ENCODE measurements at places on chromosomes 13 and 19.
A peak's percentile ranks its signal among the peaks of the same experiment; 100 is the strongest.

DNA sequence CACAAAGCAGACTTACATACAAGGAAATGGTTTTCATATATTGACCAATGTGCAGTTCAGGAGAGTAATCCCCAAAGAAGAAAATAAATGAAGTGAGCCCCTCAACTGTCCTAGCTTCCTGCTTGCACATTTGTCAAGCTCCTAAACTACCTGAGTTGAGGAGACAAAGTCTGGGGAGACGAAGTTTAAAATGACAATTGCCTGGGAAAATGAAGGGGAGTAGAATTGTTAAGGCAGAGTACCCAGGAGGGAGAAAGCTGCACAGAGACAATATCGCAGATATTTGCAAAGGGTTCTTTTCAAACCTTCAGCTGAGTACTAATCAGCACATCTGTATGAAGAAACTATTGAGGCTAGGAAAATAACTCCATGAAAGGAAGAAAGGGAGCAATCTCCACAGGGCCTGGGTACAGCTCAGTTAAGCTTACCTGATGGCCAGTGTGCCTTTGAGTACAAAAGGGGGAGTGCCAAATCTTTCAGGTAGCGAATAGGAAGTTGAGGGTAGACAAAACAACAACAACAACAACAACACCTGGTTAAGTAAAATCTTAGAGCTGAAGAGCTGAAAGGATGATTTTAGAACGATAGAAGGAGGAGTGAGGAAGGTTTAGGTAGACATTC, 1700.1 kb upstream of the PRR20A start:
- DNase-seq = no peak

DNA sequence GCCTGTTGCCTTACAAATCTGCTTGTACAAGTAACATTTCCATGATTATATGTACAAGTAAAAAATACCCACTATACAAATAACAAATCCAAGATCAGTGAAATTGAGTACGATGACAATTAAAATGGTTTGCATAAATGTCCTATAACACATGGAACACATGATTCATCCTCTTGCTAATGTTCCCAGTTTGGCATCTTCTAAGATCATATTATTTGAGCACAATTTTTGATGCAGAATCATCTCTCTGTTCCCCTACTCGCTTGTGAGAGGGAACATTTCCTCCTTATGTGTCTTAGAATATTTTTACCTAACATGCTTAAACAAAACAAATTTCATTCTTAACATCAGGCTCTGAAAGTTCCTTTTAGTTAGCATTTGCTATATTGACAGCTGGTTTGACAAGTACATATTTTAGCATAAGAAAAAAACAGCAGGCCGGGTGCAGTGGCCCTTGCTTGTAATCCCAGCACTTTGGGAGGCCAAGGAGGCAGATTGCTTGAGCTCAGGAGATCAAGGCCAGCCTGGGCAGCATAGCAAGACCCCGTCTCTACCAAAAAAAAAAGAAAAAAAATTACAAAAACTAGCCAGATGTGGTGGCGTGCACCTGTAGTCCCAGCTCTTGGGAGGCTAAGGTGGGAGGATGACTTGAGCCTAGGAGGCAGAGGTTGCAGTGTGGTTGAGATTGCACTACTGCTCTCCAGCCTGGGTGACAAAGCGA, 14.2 kb downstream of the ZNF331 start:
- no peak for DNase-seq

DNA sequence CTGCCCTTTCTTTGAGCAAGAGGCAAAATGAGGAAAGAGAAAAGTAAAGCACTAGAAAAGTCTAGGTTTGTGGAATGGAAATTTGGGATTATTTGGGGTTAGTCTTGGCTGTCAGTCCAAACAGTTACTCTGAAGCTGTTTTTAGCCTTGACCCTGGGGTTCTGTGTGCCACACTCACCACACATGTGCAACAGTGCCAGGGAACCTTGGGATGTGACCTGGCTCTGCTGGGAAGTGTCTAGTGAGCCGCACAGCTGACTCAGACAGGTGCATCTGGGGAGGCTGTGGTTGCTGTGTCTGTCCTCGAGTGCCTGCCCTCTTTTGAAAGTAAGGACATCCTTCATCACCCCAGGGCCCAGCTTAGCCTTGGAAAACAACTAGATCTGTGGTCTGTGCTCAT, 15.8 kb downstream of the MICOS13 start:
- DNase-seq = no peak

DNA sequence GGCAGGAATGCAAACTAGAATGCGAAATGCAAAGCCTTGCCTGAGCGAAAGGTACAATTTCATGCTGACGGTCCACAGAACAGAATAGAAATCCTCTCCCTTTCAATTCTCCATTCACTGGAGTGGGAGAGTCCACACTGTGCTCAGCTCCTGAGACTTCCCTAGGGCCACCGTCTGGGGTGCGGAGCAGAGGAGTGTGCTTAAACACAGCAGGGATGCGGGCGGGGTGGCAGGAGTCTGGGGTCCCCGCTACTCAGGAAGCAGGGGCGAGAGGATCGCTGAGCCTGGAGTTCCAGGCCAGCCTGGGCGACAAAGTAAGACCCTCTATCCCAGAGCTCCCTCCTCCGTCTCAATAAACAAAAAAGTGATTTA, 552 bp upstream of the ZNF816 start:
- DNase-seq = no peak

- peak; percentile 37 for DNase-seq
Measured at GRCh38 chr19:41548954-41549688, 26.8 kb upstream of the CEACAM21 start.

- DNase-seq = no peak
Measured at GRCh38 chr19:3098515-3099346, 4.6 kb downstream of the GNA11 start.

- no peak for DNase-seq
Measured at GRCh38 chr19:18939922-18940768, 872 bp downstream of the HOMER3 start.

- peak; percentile 41 for DNase-seq
Measured at GRCh38 chr13:48749699-48750473, 96.2 kb downstream of the CYSLTR2 start.
